HL-60 (cell line): ENCODE measurements at places on chromosomes 4 and X.

GRCh38 chrX:13059637-13060499 lies 15.4 kb upstream of the FAM9C start:
- no peak for DNase-seq

DNA sequence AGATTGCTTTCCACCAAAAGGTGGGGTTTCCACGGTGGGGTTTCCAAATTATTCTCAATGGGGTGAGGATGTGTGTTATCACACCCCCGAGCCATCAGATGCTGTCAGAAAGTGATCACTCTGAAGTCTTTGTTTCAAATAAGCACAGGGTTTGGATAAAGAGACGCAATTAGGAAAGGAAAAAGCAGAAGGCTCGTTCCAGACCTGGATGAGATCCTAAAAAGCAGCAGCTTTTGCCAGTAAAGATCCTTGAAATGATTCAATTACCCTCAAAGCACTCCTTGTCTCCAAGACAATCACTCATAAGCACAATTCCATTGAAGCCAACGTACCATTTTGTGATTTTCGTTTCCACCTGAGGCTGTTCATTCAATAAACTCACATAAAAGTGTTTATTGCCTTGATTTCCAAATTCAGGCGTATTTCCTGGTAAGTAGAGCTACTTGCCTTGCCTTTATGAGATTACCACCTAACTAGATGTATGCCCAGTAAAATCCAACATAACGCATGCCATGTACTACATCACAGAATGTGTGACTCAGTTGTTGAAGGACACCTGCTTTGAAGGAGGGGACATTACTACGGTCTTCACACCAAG lies 5.2 kb downstream of the F11 start:
- DNase-seq, result no peak

GRCh38 chrX:79159800-79160199 lies 15.3 kb downstream of the GPR174 start:
- DNase-seq, result no peak

- DNase-seq, result no peak
Observed at GRCh38 chr4:20302336-20302735, 50.6 kb downstream of the SLIT2 start.

DNA sequence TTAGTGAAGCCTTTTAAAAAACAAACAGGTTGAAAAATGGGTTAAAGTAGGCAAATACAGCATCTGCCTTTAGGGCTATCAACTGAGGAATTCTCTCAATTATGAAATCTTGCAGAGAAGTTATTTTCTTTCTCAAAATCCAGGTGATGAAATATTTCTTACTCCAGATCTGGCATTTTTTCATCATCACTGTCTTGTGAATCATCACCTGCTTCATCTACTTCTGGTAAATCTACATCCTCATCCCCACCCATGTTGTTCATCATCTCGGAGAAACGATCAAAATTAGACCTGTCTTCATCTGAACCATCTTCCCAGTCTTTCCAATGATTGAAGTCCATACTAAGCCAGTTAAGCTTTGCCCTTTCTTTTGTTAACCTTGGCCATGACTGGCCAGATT lies 33.3 kb upstream of the HPF1 start:
- no peak for DNase-seq

GRCh38 chr4:121189326-121190215 lies 25.4 kb upstream of the TNIP3 start:
- DNase-seq, result peak; percentile 26

DNA sequence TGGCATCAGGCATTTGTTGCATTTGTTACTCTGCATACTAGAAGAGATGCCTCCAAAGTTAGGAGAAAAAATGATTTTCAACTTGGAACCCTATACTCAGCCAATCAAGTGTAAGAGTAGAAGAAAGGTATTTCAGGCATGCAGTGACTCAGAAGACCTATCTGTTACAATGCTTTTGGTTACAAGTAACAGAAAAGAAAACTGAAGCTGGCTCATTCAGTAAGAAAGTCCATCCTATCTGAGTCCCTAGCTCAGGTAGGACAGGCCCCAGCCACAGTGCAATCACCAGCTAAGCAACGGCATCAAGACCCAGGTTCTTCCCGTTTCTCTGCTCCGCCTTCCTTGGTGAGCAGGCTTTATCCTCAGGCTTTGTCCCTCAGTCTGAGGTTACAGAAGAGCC lies 23.3 kb downstream of the MECP2 start:
- DNase-seq, result no peak

GRCh38 chrX:13985697-13986435 lies 43.8 kb downstream of the GEMIN8 start:
- DNase-seq, result no peak

- no peak for DNase-seq
Observed at GRCh38 chr4:23884261-23884660, 5.6 kb downstream of the PPARGC1A start.
